RCC 7860 (cell line): ENCODE measurements at places on chromosomes 2 and 18.

- no peak for DNase-seq
Measured at GRCh38 chr2:203861197-203861596, 6.4 kb upstream of the CTLA4 start.

- no peak for DNase-seq
Measured at GRCh38 chr2:1515986-1516797, 102.9 kb downstream of the TPO start.

GRCh38 chr18:58900015-58900649 lies 35.5 kb downstream of the ZNF532 start:
- DNase-seq, result no peak

DNA sequence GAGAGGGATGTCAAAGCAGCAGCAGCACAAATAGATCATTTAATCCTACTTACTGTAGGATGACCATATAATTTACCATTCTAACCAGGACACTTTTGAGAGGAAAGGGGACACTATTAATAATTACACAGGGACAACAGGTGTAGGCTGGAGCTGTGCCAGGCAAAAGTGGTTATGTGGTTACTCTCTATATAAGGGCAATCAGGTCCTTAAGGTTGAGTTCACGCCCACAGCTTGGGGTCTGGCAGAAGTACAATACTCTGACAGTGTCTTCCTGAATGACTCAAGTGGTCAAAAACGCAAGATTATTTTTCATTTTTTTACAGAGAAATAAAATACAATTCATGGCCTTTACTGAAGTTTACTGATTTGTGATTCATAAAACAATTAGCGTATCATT lies 2.8 kb downstream of the PREPL start:
- peak; percentile 82 for DNase-seq

DNA sequence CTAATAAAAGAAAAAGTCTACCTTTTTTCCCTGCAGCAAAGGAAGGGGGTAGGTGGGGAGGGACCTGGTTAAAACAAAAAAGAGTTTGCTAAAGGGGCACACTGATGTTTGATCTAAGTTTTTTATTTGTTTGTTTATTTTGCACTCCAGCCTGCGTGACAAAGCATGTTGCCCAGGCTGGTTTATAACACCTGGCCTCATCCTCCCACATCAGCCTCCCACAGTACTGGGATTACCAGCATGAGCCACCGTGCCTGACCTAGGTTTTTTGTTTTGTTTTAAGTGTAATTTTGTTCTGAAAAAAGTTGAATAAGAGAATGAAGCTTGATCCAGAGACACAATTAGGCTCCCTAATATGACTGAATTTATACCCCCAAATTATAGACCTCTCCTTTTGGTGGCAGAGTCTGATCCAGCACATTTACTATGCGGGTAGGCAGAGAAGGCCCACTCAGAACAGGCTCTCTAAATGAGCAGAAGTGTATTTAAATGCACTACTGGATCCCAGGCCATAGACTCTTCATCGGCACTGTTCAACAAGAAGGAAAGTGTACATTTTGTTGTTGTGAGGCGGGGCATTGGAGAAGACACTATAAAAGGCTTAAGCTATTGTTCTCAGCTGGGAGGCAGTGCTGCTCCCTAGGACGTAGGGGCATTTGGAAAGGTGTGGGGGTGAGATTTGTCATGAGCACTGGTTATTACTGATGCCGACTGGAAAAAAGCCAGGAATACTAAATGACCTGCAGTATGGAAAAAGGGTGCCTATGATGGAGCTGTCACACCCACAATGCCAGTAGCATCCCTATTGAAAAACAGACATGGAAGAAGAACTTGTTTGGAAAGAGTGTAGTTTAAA lies 32.4 kb downstream of the MRPS9 start:
- no peak for DNase-seq

- no peak for DNase-seq
Measured at GRCh38 chr2:29074411-29074810, at the start of gene PCARE. Gene PCARE (minus strand): TSS chr2:29074523. CDS start chr2:29074261, 262 bp downstream.

GRCh38 chr18:6315517-6316331 lies 99.0 kb downstream of the L3MBTL4 start:
- DNase-seq, result no peak

DNA sequence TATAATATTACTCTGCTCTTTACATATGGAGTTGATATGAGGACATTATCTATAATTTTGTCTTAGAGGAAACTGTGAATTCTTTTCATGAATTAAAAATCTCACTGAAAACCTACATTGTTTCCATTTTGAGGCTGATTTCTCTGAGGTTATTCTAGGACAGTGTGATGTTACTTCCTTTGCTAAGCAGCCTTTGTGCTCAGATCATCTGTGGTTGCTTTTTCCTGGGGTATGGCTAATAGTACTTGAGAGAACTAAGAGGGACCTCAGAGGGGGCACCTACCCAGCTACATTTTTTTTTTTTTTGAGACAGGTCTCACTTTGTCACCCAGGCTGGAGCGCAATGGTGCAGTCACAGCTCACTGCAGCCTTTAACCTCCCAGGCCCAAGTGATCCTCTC lies 8.7 kb upstream of the MPP4 start:
- DNase-seq, result no peak

DNA sequence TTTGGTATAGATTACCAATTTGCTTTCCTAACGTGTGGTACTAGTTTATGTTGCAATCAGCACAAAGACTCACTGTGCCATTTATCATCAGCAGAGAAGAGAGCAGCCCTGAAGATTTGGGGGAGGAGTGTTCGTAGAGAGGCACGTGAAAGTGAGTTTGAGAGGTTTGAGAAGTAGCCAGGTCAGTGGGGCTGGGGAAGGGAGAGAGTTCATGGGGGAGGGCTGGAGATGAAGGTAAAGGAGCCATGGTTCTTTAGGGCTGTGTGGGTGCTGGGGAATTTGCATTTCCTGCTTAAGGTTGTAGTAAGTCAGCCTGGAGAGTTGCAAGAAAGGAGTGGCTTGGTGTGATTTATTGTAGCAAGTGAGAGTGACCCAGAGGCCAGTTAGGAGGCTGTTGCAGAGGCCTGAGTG lies 172.1 kb downstream of the NEDD4L start:
- DNase-seq, result peak; percentile 33

- peak; percentile 49 for DNase-seq
Measured at GRCh38 chr2:240232961-240233884, 92.8 kb upstream of the OTOS start.

- no peak for DNase-seq
Measured at GRCh38 chr2:188977317-188977716, 3.1 kb downstream of the COL3A1 start.

DNA sequence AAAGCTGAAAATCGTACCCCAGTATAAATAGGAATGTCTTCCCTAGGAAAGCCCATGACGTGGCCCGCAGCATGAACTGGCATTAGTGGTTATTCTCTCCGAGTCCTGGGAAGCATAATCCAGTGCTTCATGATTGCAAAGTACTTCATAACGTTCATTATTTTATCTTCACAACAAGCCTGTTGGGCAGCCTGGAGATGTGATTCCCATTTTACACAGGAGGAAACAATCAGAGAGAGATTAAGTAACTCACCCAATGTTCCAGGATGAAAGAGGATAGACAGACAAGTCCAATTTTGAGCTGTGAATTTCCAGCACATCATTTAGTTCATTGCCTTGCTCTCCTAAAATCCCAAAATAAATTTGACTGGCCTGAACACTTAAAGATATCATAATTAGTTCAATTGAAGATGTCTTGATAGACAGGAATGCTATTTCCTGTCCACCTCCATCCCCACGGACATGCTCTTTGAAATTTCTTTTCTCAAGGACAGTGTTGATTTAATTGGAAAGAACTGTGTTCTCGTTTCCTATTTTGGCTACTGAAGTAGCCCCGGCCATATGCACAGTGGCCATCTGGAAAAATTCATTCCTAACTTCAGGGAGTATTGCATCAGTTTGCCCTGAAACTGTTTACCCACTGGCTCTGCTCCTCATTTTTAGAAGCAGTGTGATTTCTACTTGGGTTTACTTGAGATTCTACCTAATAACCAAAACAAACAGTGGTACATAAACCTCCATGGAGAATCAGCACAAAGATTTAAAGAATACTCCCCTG lies 93.9 kb downstream of the VWC2L start:
- DNase-seq, result no peak

GRCh38 chr2:195438692-195439091 lies 218.3 kb upstream of the SLC39A10 start:
- no peak for DNase-seq

GRCh38 chr2:131010566-131010965 lies 82.7 kb downstream of the FAM168B start:
- DNase-seq, result no peak

DNA sequence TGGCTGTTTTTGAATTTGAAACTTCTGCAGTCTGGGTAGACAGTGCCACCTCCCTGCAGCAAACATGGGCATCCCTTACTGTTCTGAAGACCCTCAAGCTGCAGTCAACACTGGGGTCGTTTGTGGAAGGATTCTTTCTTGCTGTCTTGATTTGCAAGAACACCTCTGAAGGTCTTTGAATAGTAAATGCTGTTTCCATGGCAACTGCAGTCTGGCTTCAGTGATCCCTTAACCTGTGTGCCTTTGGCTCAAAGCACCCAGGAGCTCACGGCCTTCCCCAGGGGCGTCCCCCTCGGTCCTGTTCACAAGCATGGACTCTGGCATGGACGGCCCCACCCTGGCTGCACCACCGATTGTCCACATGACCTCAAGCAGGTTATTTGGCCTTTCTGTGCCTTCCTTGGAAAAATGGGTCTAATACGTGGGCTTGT lies 38.3 kb downstream of the LRRFIP1 start:
- DNase-seq, result no peak

GRCh38 chr2:161124201-161124600 lies 36.0 kb upstream of the TANK start:
- DNase-seq, result no peak

DNA sequence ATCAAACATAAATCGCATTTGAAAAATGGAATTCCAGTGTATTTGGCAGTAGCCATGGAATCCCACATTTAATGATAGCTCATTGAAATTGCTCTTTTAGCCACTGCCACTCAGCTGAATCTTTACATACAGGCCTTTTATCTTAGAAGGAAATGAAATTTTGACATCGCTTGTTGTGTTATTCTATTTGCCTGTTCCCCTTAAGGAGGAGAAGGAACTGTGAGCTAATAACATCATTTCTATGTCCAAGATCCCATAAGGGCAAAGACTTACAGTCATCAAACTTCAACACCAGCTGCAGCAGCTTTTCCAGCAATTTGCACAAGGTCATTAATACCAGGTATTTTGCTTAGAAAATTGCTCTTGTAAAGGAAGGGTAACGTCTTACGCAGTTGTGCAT lies 6.0 kb upstream of the PDCL3 start:
- DNase-seq, result no peak

- DNase-seq, result no peak
Measured at GRCh38 chr2:239146741-239147181, 254.1 kb downstream of the HDAC4 start.

DNA sequence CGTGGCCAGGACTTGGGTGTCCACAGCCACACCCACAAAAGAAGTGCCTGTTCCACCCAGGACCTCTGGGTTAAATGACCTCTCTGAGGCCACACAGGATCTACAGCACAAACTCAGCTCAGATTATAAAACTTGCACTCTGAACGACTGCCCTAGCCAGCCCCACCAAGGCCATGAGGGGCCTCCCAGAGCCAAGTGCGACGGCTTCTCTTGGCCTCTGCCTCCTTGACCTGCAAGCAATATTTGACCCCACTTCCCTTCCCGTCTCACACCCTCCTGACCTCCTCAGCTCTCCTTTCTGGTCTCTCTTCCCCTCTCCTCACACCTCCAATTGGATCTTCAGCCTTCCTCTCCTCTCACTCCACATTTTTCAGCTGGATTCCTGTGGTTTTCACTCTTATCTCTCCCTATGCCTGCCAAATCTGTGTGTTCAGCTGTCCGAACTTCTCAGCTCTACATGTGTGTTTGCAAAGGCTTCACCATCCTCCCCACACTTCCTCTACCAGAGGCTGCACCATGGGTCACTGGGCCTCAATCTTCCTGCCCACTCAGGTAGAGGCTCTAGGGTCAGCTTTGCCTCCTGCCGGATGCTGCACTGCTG lies 25.3 kb upstream of the STEAP3 start:
- peak; percentile 82 for DNase-seq

- no peak for DNase-seq
Measured at GRCh38 chr2:216925636-216926366, 65.9 kb upstream of the TNP1 start.

GRCh38 chr2:16321872-16322271 lies 343.8 kb downstream of the CYRIA start:
- no peak for DNase-seq

DNA sequence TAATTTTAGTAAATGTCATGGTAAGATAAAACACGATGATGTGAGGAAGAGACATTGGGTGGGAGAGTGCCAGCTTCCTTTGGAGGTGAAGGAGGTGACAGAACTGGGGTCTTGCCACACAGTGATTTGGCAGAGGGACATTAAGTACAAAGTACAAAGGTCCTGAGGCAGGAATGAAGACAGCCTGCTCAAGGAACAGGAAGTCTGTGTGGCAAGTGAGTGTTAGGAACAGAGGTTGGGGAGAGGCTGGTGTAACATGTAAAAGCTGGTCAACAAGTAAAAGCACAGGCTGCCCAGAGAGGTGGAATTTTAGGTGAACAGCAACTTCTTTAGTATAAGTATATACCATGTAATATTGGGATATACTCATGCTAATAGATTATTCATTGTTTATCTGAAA lies 73.1 kb downstream of the INPP5D start:
- DNase-seq, result no peak

GRCh38 chr2:62641410-62641843 lies 64.1 kb upstream of the EHBP1 start:
- no peak for DNase-seq

GRCh38 chr2:134839649-134840048 lies 1.2 kb downstream of the ACMSD start:
- DNase-seq, result peak; percentile 9
